ENCODE measurements at places on chromosomes 16 and 17.

DNA sequence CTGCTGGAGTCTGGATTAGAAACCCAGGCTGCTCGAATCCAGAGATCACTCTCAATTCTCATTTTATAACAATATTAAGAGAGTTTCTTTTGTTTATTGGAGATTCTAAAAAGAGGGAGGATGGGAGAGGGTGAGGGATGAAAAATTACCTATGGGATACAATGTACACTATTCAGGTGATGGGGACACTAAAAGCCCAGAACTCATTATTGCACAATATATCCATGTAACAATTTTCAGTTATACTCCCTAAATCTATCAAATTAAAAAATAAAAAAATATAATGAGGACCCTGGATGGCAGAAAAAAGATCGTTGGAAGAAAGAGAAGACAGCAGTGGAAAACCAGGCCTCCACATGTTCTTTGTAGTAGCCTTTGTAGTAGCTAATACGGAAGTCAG, 100.8 kb downstream of the CNTNAP4 start:
- DNase-seq: no peak

GRCh38 chr16:81693041-81693743, 85.9 kb upstream of the PLCG2 start:
- DNase-seq: no peak

- no peak for DNase-seq
Measured at GRCh38 chr17:54971147-54971546, 2.6 kb downstream of the STXBP4 start.

DNA sequence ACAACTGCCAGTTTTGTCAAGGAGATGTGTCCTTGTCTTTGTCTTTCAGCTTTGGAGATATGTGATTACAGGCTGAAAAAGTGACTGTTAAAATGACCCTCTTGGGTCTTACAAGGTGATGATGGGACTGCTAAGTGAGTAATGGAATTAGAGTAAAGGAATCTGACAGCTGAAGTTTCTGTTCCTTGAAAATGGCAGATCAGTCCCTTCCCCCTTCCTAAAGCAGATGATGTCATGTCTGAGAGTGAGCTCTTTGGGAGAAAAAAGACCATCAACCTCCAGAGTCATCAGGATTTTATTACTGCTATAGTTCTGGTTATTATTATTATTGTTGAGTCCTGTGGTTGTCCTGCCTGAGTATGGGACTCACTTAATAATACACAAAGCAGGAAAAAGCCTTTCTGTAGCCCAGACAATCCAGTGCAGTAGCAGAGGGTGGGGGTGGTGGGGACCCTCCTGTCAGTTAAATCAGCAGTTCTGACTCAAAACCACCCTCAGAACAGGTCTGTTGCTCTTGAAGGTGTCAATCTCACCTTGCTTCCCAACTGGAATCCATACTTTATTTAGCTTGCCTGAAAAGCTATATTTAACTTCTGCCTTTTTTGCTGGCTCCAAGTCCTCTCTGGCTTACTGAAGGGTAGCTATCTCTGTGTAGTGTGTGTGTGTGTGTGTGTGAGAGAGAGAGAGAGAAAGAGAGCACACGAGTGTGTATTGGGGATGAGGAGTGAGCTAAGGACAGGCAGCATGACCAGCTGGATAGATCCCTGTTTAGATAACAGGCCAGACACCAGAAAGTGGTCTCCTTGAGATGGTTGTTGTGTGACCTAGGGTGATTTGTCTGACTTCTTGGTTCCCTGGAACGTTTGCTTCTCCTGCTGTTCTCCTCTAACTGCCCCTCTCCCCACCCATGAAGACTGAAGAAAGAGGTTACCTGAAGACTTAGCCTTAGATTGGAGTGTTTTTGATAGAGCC, 4.9 kb downstream of the HROB start:
- DNase-seq: no peak

GRCh38 chr17:1123393-1123831, 56.4 kb downstream of the ABR start:
- DNase-seq: no peak

GRCh38 chr16:53080345-53081031, 25.7 kb downstream of the CHD9 start:
- DNase-seq: no peak

DNA sequence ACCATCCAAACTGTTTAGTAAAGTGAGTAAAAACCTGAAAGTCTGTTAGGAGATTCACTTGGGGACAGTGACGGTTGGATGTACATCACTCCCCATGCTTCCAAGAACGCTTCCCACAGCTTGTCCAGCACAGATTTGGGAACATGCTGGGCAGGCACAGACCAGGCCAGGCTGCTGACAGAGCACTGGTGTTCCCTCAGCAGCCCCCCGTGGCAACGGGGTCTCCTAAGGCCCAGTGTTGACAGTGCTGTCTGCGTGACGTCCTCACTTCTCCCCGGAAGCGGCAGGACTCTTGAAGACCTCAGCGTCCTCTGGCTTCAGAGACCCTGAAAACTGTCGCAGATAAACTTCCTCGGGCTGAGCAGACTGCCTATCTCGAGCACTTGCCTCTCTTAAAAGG, 8.9 kb upstream of the TRPV3 start:
- no peak for DNase-seq

- DNase-seq: no peak
Measured at GRCh38 chr17:14298947-14299279, 2.0 kb upstream of the HS3ST3B1 start.

DNA sequence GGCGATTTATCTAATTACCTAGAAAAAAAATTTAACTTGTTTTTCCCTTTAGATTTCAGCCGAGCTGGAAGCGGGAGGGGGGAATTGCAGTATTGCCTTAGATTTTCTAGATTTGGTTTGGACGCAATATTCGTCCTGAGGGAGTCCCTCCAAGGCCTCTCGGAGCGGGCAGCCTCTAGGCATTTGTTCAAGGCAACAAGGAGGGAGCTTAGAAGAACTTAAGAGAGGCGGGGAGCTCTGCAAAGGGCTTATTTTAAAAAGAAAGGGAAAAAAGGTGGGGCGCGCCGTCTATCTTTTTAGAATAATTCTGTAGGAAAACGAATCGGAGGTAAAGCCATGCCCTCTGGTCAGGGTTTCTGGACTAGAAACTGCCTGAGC, 407 bp upstream of the TMEM94 start:
- DNase-seq: no peak

DNA sequence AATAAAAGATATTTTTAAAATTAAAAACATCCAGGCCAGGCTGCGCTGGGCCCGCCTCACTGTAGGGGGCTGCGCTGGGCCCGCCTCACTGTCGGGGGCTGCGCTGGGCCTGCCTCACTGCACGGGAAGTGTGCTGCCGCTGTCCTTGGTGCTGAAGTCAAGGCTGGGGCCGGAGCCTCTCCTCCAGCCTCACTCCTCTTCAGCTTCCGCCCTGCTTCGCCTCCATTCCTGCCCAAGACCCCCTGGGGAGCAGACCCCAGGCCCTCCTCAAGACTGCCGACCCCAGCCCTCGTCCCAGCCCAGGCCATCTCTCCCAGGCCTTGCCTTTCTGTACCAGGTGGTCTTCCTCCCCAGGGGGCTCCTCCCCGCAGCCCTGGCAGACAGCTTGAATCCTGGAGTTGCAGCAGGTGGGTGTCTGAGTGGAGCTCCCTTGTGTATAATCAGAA, 26.2 kb downstream of the ENDOV start:
- DNase-seq: peak; percentile 21

GRCh38 chr17:81906476-81907218, 4.6 kb downstream of the PCYT2 start:
- no peak for DNase-seq

DNA sequence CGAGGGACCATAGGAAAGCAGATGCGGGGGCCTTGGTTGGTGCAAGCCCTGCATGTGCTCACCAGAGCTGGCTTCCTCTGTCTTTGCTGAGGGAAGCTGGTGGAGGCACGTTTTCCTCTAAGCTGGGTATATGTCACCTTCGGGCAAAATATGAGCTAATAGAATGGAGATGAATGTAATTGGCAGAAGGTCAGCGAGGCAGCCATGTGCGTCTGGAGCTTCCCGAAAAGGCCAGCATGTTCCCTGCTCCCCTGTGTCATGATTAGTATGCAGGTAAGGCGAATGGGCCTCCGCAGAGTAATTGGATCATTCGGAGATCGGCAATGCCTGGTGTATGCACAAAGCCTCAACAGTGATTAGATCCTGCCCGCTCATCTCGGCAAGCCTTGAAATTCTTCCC, 806.2 kb upstream of the EEF2KMT start:
- DNase-seq: no peak

- DNase-seq: no peak
Measured at GRCh38 chr17:39400547-39401411, 647 bp downstream of the FBXL20 start.

- DNase-seq: peak; percentile 69
Measured at GRCh38 chr17:74368341-74369081, 1.2 kb downstream of the GPR142 start.

DNA sequence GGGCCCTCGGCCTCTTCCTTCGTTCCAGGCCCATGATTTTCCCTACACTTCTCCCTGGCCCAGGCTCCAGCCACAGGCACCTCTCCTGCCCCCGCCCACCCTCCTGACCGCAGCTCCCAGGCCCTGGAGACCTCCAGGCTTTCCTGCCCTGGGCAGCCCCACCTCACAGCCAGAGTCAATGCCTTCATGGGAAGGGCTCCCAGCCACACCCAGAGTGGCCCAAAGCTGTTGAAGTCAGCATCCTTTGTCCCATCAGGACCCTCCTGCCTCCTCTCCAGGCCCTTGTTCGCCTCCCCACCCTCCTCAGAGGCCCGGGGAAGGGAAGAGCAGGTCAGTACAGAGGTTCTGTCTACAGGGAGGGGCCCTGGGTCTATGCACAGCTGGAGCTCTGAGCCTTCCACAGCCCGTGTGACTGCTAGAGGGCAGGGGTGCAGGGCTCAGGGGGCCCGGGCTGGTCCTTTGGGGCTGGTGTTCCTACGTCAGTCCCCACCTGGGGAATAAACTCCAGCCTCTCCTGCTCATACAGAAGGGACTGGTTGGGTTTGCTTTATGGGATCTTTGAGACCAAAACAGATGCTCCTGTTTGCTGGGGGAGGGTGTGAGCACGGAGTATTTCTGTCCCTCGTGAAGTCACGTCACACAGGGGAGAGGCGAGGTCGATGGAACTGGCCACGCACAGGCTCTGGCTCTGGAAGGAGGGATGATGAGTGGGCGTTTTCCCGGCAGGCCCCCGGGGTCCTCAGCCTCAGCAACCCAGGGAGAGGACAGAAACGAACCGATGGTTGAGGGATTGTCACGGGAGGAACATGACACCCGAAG, 20.3 kb downstream of the TRARG1 start:
- no peak for DNase-seq

DNA sequence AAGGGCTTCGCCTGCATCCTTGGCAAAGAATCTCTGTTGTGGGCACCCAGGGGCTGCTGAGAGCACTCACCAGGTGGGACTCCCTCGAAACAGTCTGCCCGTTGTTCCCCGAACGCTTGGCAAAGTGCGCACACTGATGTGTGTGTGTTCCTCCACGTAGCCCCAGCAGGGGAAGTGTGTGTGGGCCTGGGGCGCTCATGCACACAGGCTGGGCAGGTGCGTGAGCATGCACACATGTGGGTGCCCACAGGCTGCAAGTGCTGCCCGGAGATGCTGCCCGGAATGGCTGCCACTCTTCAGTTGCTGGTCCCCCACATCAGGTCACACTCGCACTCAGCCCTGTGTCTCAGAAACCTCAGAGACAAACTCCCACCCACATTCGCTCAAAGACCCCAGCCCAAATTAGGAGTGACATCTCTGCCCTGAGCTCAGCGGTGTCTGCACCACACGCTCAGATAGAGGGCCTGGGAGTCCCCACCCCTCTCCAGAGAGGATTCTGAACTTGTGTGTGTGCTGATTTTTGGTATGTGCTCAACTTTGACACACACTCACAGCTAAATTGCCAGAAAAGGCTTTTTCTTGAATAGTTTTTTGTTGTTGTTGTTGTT, 119.4 kb downstream of the MGAT5B start:
- no peak for DNase-seq

DNA sequence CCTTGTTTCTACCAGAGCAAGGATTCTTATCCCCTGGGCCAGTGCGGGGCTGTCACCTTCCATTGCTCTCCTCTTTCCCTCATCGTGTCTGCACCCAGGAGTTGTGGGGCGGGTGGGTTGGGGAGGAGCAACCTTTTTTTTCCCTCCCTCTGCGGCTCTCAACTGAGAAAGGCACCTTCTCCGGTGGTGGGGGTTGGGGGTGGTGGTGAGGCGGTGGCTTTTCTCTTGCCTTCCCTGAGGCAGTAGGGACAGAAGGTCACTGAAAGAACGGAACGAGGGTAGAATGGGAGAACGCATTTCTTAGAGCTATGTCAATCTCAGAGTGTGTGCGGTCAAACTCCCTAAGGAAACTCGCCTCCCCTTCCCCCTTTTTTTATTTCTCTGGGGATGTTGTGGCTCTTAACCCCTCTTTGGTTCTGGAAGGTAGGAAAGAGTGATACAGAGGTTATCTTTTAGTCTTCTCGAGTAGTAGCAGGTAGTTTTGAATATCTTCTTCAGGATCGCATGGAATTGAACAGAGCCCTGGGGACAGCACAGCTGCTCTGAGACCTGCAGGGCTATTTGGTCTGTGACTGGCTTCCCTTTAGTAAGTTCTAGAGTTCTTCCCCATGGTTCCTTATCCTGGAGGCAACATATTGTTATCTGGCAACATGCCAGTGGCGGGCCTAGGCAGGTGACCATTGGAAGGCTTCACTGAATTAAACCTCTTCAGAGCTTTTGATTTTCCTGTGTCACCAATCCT, 994 bp downstream of the CLTC start:
- DNase-seq: peak; percentile 38

All from activated CD4-positive, alpha-beta T cell treated with anti-CD3 and anti-CD28 coated beads, Interleukin-2, amount 50 U/mL, for 24 hours (primary cell).